ENCODE measurements at places on chromosomes 1 and 21. TPM values are rescaled to one million over a fixed set of nuclear protein-coding genes. Genes with fewer than 3 reads are reported as not detected.

The PODN gene
- not detected for total RNA-seq

The DDR2 gene
- total RNA-seq, result 2.1 TPM

The FBXO2 gene
- total RNA-seq, result 1.5 TPM

The CCDC181 gene
- not detected for total RNA-seq

The LMX1A gene
- not detected for total RNA-seq

The MARK1 gene
- total RNA-seq, result 1.4 TPM

The IVL gene
- total RNA-seq, result not detected

The ASAP3 gene
- total RNA-seq, result 3.6 TPM

The PDZK1 gene
- total RNA-seq, result not detected

The DNTTIP2 gene
- total RNA-seq, result 14.7 TPM

The LRRC38 gene
- 0.13 TPM for total RNA-seq

The SMIM1 gene
- total RNA-seq, result 0.51 TPM

The OR14K1 gene
- not detected for total RNA-seq

The FALEC gene
- total RNA-seq, result not detected

The PALMD gene
- 10.9 TPM for total RNA-seq

The PLXNA2 gene
- 40.8 TPM for total RNA-seq

The ARHGEF16 gene
- total RNA-seq, result 0.39 TPM

The AMY2A gene
- total RNA-seq, result not detected

The GPR157 gene
- total RNA-seq, result 3.9 TPM

The ZNHIT6 gene
- total RNA-seq, result 8.2 TPM

The TFF3 gene
- 290 TPM for total RNA-seq

The OR2G6 gene
- not detected for total RNA-seq

The ZBTB37 gene
- 2.1 TPM for total RNA-seq

The LAMTOR2 gene
- 83.2 TPM for total RNA-seq

The NES gene
- total RNA-seq, result 55.1 TPM

The NEGR1 gene
- 0.64 TPM for total RNA-seq

The SLC25A44 gene
- total RNA-seq, result 9.0 TPM

The LCE1C gene
- total RNA-seq, result not detected

The CDC73 gene
- 13.0 TPM for total RNA-seq

The MYOG gene
- not detected for total RNA-seq

The OR6N1 gene
- not detected for total RNA-seq

The HSD11B1 gene
- not detected for total RNA-seq

The GJA8 gene
- total RNA-seq, result not detected

The EXO5 gene
- 7.6 TPM for total RNA-seq

The CFHR4 gene
- total RNA-seq, result not detected

The PDZK1IP1 gene
- total RNA-seq, result 0.13 TPM

The SYT6 gene
- total RNA-seq, result not detected

The ADAM30 gene
- not detected for total RNA-seq

The PRDM16 gene
- not detected for total RNA-seq

The GJA9 gene
- total RNA-seq, result not detected

The FAM167B gene
- 1.9 TPM for total RNA-seq

The TRIM67 gene
- total RNA-seq, result not detected
